ENCODE measurements at places on chromosomes 11 and 22. TPM values are rescaled to one million over a fixed set of nuclear protein-coding genes. Genes with fewer than 3 reads are reported as not detected.

DNA sequence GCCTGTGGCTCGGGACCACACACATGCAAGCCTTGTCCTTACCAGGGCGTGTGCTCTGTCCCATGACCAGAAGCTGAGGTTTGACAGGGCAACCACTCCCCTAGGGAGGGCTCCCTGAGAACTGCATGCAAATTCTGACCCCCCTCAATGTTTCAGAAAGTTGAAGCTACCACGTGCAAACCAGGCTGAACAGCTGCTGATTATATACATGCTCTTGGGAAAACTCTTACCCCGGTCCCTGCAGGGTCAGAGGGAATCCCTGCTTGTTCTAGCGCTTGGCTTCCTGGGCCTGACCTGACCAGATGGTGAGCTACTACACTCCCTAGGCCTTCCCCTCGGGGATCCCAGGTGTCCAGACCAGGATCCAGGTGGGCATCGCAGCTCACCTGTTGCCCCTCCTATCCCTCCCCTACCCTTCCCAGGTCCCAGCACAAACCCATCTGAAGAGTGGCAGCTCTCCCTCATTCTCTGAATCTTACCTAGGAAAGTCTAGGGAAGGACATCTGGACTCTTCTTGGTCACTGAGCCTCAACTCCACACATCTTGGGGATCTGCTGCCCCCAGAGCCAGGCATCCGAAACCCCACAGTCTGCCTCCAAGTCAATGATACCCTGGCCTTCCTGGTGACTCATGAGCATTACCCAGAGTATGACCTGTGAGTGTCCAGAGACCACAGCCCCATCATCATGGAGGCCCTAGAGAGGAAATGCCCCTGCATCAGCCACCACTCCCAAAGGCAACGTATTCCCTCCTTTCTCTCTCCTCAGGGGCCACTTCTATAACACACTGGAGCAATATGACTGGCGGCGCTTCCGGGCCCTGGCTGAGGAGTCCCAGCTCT is 61.5 kb downstream of the BTG4 start:
- no peak for DNase-seq

DNA sequence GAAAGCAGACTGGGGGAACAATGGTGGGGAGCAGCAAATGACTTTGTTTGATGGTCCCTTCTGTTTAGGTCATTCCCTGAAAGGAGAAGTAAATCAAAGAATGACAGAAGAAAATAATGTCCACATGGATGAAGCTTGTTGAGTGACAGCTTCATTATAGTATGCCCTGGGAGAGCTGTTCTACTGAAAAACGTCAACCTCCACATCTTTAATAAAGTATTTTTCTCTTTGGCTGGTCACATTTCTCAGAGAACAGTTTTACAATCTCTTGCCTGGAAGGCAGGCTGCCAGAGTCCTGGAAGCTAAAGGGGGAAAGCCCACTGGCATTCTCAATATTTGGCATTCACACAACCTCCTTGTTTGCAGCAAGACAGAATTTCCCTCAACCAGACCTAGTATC is 287.9 kb downstream of the SWAP70 start:
- DNase-seq = no peak

DNA sequence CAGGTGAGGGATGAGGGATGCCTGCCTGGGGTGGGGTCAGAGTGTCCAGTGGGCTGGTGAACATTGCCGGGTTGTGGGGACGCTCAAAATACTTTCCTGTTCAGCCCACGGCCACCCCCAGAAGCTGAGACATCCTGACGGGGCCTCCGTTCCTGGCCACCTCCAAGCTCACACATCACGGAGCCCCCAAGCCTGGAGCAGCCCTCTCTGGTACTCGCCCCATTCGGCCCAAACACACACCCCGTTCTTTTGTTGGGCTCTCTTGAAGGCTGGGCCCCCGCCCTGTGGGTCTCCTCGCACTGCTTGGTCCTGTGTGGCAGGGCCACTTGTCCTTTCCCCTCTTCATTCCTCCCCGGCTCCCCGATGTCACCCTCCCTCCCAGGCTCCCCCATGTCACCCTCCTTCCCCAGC is 442.6 kb downstream of the TBC1D22A start:
- no peak for DNase-seq

- DNase-seq = no peak
These were observed 9.1 kb downstream of the ARRB1 start for GRCh38 chr11:75342231-75342918.

DNA sequence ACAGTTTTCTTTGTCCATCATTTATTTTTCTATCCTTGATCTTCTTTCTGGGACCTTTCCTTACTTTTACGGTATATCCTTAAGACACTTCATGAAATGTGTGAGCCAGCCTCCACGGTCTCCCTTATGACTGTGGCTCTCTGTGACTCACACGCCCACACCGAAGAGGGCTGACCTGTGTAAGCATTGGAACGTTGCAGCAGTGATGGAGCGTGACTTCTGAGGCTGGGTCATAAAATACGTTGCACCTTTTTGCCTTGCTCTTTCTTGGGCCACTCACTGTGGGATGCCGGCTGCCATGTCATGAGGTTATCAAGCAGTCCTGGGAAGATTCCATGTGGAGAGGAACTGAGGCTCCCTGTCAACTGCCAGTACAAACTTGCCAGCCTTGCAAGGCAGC is 96.3 kb upstream of the RAB1B start:
- no peak for DNase-seq

DNA sequence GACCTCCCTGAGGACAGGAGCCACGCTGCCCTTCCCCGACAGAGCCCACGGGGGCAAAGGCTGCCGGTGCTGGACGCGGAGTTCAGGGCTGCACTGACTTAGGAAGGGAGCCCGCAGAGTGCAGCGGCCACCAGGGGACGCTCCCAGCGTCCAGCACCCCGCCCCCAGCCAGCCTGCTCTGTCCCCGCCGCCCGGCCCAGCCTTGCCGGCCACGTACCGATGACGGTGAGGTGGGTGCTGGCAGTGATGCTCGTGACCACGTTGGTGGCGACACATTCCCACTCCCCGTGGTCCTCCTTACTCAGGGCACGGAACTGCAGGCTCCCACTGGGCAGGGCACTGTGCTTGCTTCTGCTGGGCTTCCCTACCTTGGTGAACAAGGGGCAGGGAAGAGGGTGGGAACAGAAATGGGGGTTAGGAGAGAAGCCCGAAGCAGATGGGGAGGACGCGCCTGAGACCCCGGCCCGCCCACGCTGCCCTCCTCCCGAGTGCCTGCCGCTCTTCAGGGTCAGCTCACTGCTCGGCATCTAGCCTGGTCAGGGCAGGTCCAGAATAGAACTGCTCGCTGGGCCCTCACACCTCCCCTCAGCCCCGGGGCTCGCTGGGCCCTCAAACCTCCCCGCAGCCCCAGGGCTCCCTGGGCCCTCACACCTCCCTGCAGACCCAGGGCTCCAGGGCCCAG is 25.9 kb downstream of the IGSF9B start:
- DNase-seq = peak; percentile 14

- no peak for DNase-seq
These were observed 23.7 kb upstream of the CCND1 start for GRCh38 chr11:69617220-69617619.

GRCh38 chr11:128949791-128950454 is 7.3 kb upstream of the TP53AIP1 start:
- no peak for DNase-seq

DNA sequence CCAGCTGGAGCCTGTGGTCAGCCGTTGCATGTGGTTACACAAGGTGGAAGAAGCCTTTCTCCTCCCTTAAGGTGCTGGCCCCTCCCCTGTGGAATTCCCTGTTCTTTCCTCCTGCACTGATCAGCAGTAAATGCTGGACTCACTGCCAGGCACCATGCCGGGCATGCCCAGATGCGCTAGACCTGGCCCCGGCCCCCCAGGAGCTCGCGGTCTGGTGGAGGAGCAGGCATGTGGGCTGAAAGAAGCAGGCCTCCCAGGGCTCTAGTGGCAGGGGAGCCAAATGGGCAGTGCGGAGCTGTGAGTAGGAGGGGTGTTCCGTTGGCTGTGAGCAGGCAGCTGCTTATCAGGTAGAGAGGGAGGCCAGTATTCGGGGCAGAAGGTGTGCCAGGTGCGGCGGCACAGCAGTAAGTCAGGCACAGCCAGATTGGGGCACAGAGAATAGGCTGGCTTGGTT is 10.2 kb downstream of the DGKZ start:
- DNase-seq = no peak

- DNase-seq = no peak
These were observed 1.1 kb downstream of the OSBP start for GRCh38 chr11:59614277-59615119.

DNA sequence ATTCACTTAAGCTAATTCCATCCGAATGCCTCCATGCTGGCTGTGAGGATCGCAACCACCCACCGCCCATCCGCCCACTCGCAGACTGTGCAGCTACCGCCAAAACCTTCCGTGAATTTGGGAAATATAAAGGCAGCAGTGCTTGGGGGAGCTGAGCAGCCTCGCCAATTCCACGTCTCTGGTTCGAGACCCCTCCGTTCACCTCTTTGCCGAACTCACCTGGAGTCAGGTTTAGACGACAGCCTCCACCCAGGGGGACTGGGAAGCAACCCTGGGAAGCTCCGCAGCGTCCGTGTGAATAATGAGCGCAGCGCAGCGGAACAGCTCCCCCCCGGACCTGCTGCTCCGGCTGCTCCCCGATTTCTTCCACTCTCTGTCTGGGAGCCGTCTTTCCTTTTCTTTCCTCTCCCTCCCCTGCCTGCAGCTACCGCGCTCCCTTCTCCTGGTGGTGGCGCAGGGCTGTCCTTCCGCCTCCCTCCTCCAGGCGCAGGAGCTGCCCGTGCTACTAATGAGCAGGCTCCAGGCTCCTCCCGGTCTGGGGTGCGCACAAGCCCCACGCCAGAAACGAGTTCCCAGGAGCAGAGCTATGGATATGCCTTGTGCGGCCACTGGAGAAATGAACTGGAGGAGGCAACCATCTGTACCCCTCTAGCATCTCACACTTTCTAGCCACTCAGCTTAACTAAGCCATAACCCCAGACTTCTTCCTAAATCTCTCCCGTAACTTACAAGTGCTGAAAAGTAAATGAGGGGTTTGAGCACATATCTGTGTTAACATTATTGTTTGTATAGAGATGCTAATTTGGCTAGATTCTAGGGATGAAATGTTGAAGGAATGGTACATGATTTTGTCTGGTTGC is 107.3 kb downstream of the XKR3 start:
- no peak for DNase-seq

- DNase-seq = no peak
These were observed 157.0 kb downstream of the BRD1 start for GRCh38 chr22:49670456-49671330.

DNA sequence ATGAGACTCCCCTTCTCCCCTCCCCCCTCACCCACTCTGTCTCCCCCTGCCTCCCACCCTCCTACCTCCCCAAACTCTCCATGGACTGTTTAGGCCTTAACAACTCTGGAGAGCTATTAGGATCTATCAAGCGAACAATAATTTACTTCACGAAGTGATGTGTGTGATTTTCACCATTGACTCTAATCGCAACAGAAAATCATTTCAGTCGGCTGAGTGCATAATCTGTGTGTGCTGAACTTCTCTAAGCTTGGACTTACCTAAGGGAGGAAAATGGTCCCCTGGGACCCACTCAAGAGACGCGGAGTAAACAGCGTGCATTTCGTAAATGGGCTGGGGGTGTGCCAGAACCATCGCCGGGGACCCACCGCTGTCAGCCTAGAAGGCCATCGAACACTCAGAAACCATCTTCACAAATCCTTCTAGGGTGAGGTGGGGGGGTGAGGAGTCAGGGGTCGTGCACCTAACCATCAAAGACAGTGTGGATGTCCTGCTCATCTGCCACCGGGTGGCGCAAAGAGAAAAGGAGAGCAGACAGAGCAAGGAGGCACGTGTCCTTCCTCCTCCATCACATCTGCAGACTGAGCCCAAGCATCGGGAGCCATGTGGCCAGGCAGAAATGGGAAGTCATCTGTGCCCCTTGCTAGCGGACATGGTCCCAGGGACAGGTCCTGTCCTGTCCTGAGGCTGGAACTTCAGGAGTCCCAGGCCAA is 62.1 kb upstream of the NUP50 start:
- peak; percentile 68 for DNase-seq

DNA sequence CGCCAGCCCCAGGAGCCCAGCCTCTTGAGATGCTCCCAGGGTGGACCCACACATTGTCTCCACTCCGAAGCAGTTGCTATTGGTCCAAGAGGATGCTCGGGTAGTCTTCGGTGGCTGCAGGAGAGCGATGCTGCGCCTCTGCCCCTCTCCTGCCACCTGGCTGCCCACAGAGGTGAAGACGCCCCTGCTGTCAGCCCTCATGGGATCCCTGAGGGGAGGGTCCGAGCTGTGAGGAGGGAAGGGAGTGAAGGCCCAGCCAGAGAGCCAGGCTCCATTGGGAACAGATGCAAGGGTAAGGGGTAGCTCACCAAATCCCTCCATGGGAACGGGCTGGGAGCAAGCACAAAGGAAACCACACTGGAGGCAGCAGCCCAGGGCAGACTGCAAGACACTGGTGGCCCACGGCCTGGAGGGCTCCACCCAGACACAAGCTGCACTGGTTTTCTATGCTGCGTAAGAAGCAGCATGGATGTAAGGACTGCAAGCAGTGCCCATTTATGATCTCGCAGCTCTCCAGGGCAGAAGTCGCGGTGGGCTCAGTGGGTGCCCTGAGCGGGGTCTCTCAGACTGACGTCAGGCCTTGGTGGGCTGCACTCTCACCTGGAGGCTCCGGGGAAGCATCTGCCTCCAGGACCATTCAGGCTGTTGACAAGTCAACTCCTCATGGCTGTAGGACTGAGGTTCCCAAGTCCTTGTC is 15.7 kb downstream of the TSPAN32 start:
- DNase-seq = no peak

DNA sequence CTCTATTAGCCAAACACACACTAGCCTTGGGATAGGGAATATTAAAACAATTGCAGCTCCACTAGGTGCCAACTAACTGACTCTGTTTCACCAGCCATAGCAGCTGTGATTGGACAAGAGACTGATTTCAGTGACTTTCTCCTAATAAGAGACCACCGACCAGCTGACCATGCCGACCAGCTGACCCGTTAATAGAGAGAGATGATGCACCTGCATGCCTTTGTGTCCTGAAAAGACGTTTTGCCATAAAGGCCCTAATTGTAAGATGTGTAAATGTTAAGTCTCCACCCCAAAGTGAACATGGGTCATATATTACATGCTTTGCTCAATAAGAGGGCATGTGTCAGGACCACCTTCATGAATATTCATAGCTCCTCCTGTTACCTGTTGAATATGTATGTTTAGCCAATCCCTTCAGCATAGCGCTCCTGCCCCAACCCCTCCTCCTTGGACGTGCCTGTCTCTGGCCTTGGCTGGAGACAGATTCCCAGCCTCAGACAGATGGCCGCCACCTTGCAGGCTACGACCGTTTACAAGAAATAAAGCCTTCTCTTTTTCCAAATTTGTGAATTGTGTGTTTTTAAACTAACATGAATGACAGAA is 1.3 kb upstream of the NADSYN1 start:
- no peak for DNase-seq

DNA sequence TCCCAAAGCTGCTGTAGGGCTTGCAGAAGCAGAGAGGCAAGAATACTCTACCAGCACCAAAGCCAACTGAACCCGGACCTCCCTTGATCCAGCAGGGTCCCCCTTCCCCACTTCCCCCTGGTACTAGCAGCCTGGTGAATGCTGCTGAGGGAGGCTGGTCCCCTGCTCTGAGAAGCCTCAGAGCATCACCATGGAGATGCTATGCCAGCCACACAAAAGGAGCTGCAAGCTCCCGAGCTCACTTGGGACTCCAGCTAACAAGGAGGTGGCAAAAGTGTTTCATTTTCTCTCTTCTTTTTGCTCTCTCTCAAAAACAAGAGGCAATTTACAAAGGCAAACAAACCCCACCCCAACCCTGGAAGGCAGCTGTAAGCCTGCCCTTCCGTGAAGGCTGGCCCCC is 509.8 kb downstream of the BUD13 start:
- DNase-seq = no peak

- DNase-seq = no peak
These were observed 131.1 kb downstream of the MPPED1 start for GRCh38 chr22:43542681-43543521.

The BIK gene
- total RNA-seq = 1.6 TPM

The CCDC15 gene
- 1.1 TPM for total RNA-seq

The GAS2 gene
- 2.2 TPM for total RNA-seq

The RTN4R gene
- 0.50 TPM for total RNA-seq

The RELT gene
- total RNA-seq = 107 TPM

The FGF4 gene
- not detected for total RNA-seq
